Activated naive CD4-positive, alpha-beta T cell treated with Interleukin-2 at 50 U/mL for 16 hours (primary cell): ENCODE measurements at places on chromosomes 6 and 20.

- DNase-seq, result no peak
Measured at GRCh38 chr6:90263633-90264032, 33.0 kb downstream of the BACH2 start.

- DNase-seq, result no peak
Measured at GRCh38 chr20:45283551-45284057, 23.0 kb upstream of the RBPJL start.

GRCh38 chr20:19952392-19952791 lies 64.8 kb upstream of the NAA20 start:
- no peak for DNase-seq

GRCh38 chr6:147220345-147220744 lies 16.1 kb downstream of the STXBP5 start:
- no peak for DNase-seq

- DNase-seq, result no peak
Measured at GRCh38 chr20:59437601-59438031, 137.2 kb downstream of the EDN3 start.

GRCh38 chr6:44049989-44050871 lies 77.0 kb downstream of the MRPL14 start:
- no peak for DNase-seq

DNA sequence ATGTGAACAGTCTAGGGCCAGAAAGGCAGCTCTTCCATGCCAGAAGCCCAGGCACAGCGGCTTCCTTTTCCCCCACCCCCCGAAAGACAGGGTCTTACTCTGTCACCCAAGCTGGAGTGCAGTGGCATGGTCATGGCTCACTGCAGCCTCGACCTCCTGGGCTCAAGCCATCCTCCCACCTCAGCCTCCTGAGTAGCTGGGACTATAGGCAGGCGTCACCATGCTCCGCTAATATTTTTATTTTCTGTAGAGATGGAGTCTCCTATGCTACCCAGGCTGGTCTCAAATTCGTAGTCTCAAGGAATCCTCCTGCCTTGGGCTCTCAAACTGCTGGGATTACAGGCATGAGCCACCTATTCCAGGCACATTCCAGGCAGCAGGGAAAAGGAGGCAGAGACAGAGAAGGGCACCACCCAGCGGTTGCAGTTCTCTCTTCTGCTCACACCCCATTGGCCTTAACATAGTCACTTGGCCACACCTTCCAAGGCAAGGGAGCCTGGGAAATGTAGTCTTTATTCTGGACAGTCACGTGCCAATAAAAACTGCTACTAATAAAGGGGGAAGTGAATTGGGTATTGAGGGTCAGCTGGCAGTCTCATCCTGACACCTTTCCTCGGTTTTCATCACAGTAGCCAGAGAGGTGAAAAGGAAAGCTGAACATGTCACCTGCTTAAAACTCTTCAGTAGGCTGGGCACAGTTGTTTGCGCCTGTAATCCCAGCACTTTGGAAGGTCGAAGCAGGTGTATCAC lies 205.9 kb downstream of the ZMYND8 start:
- DNase-seq, result no peak

GRCh38 chr6:166588691-166589336 lies 2.3 kb upstream of the RAMACL start:
- no peak for DNase-seq

- DNase-seq, result no peak
Measured at GRCh38 chr6:152150196-152150595, 342.7 kb downstream of the ESR1 start.
